Ecto neural progenitor cell (in vitro differentiated cells): ENCODE measurements at places on chromosomes 5 and 9.

GRCh38 chr5:104540448-104540847 lies 977.9 kb upstream of the NUDT12 start:
- DNase-seq: no peak

GRCh38 chr5:118967059-118967508 lies 21.3 kb downstream of the DTWD2 start:
- DNase-seq: no peak

- DNase-seq: no peak
Measured at GRCh38 chr9:10059044-10059443, 553.8 kb downstream of the PTPRD start.

DNA sequence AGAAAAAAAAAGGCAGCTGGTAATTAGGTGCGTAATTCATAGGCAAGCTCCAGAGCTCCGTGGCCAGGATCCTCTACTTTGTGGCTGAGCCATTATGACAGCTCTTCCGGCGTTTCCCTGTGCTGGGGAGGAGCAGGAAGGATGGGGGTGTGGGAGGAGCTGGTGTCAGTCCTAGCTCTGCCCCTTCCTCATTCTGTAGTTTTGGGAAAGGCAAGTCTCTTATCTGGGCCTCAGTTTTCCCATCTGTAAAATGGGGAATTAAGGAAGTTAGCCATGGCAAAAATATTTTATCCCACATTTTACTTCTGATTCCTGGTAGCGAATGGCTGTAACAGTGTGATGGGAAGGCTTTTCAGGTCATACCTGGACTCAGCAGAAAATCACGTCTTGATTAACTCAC lies 81.1 kb downstream of the SEC61B start:
- DNase-seq: no peak

DNA sequence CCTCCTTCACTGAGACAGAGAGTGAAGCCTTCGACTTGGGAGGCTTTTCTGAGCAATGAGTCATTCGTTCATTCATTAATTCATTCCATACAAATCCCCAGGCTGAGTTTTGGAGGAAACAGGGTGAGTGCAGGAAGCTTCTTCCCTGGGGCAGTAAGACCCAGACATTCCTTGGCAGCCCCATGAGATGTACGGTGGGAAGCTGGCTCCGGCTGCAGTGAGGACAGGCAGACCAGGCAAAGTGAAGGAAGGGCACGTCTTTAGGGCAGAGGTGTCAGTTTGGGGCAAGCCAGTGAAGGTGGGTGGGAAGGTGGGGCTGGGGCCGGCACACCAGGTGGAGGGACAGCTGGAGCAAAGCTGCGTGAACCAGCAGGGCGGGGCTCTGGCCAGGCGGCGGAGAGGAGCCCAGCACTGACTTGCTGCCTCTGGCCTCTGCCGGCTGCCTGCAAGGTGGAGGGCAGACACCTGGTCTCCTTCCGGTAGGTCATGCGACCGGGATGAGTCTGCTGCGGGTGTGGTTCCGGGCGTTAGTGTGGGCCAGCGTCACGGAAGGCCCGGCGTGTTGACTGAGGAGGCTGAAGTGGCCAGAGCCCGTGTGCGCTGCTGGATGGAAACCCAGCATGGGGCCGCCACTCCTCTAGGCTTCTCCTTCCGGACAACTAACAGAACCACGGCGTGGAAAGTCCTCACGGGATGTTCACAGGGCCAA lies 16.6 kb downstream of the OLFM1 start:
- no peak for DNase-seq

DNA sequence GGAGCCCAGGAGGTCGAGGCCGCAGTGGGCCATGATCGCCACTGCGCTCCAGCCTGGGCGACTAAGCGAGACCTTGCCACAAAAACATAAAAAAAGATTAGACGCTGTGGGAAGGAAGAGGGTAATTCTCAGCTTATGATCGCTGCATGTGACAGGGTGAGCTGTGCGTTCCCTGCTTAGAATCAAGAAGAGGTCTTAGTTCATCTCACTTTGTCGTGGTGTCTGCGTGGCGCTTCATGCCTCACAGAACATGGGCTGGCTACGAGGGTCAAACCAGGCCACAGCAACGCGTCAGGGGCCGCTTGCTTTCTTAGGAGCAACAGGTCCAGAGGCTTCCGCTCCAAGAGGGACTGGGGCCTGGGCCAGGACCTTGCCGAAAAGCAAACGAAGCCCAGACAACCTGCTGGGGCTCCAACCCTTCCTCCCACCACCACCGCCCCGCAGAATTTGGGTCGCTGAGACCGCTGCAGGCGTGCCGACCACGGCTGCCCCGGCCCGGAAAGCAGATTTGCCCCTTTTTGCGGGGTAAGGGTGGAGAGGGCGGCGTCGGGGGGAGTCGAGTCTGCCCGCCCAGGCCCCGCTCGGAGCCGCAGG lies 10.0 kb upstream of the GRIN1 start:
- no peak for DNase-seq

GRCh38 chr5:86257871-86258270 lies 359.9 kb upstream of the COX7C start:
- no peak for DNase-seq

DNA sequence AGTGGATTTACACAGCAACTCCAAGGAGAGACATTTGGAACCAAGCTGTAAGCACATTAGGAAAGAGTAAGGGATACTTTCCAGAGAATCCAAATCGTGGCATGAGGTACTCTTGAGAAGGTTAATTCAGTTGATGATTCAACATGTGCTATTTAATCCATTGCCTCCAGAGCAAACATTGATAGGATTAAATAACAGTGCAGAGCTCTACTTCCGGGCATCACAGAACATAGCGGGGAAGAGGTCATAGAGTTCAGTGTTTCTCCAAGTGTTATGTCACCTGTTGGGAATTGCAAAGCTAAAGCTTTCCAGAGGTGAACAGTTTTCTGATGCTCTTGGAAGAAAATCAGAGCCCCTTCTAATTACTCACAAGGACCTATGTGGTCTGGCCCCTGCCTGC lies 127.5 kb downstream of the PPP2R2B start:
- no peak for DNase-seq

- peak; percentile 58 for DNase-seq
Measured at GRCh38 chr5:137822158-137822764, 45.4 kb upstream of the MYOT start.

DNA sequence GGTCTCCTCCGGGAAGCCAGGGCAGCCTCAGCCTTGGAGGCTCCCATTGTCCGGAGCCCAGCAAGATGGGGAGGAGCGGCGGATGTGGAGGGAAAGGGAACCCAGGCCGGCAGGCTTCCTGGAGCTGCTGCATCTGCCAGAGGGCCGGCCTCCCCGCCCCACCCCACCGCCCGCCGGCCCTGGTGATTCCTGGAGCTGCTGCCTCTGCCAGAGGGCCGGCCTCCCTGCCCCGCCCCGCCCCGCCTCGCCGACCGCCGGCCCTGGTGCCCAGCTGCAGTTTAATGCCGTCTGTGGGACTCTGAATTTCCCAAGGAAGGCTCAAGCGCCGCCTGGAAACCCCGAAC lies 31.6 kb downstream of the EXD3 start:
- no peak for DNase-seq

GRCh38 chr5:147479444-147479843 lies 30.4 kb downstream of the DPYSL3 start:
- no peak for DNase-seq

DNA sequence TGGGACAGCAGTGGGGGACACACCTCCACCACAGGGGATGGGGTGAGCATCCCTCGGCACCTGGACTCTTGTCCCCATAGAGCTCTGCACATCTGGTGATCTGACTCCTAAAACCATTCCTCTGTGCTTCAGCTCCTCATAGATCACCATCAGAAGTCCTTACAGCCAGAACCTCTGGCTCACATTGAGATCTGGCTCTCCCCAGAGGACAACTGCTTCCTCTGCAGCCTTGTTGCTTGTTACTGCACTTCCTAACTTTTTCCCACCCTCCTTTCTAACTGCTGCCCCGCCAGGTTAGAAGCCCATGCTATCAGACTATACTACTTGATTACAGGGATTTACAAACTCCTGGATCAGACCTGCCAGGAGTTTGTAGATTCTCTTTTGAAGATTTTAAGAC lies 64.5 kb downstream of the ARSB start:
- no peak for DNase-seq

DNA sequence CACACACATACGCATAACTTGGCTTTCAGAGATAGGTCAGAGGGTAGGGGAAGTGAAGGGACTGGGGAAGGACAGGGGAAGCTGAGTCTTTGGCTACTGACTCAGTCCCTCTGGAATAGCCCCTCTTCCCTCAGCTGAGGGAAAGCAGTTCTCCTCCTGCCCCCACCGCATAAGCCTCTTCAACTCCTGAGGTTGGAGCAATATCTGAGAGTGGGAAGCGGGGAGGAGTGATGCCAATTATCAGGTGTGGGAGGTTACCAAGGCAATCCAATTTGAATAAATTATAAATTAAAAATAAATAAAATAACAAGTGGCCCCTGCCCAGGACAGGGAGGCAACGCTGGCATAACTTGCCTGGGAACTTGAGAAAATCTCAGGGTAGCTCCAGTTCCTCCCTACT lies 1.7 kb upstream of the STOML2 start:
- no peak for DNase-seq

GRCh38 chr9:95327239-95327865 lies 9.8 kb upstream of the FANCC start:
- DNase-seq: no peak

DNA sequence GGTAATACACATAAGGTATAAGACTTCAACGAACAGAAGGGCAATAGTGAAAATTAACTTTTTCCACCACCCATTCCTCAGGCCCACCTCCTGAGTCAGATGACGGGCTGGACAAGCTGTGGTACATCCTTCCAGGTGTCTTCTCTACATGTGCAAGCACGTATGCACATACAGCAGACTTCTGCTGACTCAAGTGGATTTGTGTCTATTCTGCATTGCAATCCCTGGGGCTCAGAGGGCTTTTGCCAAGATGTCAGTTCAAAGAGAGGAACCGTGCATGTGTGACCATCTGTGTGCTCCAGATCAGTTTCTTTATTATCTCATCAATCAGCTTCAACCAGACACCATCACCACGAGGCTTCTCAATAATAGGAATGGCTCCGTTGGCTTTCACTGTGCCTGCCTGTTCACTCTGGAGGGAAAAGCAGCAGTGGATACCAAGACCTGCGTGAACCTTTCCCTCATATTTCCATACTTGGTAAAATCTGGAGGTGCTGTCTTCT lies 288.4 kb downstream of the MTRR start:
- DNase-seq: no peak

GRCh38 chr5:146909255-146910068 lies 30.9 kb upstream of the PPP2R2B start:
- no peak for DNase-seq

- no peak for DNase-seq
Measured at GRCh38 chr5:61674378-61674777, 342.3 kb downstream of the ZSWIM6 start.

- DNase-seq: no peak
Measured at GRCh38 chr5:73339051-73339575, 109.5 kb downstream of the FOXD1 start.

DNA sequence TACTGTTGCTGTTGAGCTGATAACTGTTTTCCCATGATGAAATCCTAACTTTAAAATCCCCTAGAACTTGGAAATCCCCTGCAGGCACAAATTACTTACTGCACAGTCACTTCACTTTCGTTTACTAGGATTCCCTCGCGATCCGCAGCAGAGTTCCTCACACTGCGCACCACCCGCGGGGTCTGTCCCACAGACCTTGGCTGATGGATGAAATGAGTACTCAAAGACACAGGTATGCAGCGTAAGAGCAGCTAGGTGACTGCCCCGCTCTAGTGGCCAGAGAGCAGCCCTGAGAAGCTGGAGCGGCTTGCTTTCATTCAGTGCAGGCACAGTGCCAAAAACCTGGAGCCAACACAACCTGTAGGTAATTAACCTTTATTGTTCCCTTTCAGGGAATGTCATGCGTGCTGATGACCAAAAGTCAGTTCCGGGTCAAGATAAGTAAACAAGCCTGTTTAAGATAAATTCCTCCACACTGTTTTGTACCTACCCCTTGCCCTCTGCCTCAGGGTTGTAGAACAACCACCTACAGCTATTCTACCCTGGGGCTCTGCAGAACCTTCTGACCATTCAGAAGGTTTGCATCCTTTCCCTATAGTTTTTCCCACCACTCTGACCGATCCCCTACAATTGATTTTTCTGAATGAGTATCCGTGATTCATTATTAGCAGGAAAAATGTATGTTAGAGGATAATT lies 191.2 kb downstream of the CDH9 start:
- DNase-seq: no peak

GRCh38 chr5:170238456-170239196 lies 5.8 kb downstream of the C5orf58 start:
- no peak for DNase-seq

- no peak for DNase-seq
Measured at GRCh38 chr9:124066783-124067577, 55.4 kb downstream of the LHX2 start.

DNA sequence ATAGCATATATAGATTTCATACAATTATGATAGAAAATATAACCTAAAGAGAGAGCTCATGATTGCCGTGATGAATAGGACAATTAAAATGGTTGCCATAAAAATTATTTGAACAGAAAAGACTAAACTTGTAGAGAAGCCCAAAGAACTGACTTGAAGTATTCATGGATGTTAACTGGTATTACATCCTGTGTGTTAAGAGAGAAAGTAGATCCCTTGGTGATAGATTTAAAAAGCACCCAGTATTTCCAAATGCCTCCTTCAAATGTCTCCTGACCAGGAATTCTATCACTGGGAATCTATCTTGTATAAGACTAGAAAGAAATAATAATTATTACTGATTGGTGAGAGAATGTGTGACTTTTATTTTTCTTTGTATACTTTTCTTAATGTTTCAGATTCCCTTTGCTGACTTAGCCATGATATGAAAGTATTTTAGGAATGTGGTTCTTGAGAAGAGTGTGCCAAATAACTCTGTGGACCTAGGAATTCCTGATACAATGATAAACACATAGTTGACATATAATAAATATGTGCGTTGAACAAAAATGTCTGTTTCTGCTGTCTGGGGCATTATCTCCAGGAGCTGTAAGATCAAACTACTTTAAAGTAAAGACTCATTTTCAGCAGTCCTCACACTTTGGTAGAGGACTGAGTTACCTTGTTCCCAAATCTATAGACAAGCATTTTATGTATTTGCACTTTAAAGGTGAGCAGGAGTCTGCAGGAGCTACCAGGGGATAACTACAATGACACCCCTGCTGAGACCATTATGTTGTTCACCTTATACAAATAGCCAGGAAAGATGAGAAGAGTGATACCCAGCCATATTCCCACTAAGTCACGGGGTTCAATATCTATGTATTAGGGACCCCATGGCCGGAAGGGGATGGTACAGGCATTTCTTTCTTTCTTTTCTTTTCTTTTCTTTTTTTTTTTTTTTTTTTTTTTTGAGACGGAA lies 211.1 kb upstream of the TLE4 start:
- no peak for DNase-seq

DNA sequence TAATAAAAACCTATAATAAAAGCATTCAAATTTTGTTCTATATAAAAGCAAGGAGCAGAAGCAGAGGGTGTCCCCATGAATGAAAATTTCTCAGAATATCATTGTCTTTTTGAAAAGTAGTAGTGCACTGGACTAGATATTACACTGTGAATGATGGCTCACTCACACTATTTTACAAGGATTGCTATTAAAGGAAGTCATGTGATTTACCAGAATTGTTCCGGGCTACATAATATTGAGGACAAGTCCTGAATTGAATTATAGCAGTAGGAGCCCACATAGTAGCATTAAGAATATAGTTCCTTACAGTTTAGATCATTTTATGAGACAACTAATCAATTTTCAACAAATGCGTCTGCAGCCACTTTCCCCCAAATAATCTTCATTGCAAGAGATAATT lies 7.7 kb upstream of the TLE4 start:
- DNase-seq: no peak

GRCh38 chr9:119689879-119690278 lies 320.6 kb upstream of the BRINP1 start:
- DNase-seq: no peak

- DNase-seq: no peak
Measured at GRCh38 chr5:148268566-148268965, at the start of gene SPINK13. Gene SPINK13, plus strand, starts transcription at chr5:148268794. Its CDS starts 1,279 bp downstream, at chr5:148270073.
